ENCODE measurements at places on chromosomes 2 and 18.
A peak's percentile ranks its signal among the peaks of the same experiment; 100 is the strongest.

DNA sequence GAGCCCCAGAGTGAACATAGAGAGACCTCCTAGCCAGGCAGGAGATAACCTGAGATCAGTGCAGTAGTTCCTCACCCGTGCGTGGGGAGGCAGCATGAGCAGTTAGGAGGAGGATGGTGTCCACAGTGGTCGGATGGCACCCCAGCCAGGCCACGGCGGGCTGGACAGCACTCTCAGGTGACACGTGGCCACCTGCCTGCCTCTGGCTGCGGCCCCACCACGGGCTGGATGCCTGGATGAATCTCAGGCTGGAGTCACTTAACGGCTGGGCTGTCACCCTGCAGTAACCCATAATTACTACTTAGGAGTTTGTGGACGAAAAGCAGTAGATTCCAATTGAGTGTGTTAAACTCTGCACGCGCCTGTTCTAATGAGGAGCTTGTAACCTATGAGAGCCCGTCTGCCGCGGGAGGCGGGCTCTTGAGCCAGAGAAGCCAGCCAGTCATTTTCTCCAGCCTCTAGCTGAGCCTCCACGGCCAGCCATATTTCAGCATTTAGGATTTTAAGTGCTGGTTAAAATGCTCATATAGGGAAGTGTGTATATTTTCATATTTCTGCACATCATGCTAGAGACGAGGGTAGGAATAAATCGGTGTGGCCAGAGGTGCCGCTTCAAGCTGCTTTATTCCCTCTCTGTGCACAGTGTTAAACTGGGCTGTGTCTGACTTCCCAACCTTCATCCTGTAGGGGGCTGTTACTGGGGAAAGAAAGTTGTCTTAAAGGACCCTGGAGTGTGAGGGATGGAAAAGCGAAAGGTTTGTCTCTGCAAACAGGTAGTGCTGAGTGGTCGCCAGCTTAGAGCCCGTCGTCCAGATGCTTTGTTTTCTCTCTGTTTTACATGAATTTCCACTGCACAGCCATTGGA, 144.0 kb downstream of the GLI2 start:
- no peak for DNase-seq

DNA sequence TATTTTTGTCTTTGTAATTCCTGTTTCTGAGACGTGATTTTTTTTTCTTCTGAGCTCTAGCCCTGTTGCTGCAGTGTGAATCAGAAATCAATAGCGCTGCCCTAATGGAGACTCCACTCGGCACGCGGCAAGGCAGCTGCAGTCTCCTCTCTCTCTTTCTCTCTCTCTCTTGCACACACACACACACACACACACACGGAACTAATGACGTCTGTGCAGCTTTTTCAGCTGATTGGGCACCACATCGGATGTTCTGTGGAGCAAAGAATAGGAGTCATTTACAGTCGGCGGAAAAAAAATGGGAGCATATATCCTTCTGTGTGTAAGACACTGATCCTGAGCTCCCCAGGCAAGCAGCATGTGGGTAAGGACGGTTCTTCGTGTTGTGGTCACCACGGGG, 2.0 kb upstream of the MYT1L start:
- DNase-seq: no peak

GRCh38 chr2:137797641-137798040, 166.6 kb upstream of the HNMT start:
- no peak for DNase-seq

GRCh38 chr2:239054921-239055320, 207.0 kb downstream of the TWIST2 start:
- no peak for DNase-seq

DNA sequence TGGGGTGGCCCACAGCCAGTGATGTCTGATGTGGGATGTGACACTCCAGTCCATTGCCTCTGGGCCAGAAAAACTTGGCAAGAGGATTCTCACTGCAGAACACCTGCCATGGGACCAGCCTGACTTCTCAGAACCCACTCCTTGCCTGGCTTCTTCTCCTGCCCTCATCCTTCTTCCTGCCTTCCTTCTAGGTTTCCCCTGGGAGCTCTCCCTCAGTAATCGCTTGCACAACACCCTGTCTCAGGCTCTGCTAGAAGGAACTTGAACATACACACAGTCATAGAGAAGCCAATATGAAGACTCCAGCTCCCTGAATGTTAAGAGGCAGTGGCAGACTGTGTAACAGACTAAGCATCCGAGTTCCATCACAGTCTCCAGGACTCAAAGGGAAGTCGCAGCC, 4.3 kb upstream of the COL6A3 start:
- DNase-seq: peak; percentile 49

GRCh38 chr18:5380586-5380985, 85.1 kb upstream of the ZBTB14 start:
- no peak for DNase-seq

DNA sequence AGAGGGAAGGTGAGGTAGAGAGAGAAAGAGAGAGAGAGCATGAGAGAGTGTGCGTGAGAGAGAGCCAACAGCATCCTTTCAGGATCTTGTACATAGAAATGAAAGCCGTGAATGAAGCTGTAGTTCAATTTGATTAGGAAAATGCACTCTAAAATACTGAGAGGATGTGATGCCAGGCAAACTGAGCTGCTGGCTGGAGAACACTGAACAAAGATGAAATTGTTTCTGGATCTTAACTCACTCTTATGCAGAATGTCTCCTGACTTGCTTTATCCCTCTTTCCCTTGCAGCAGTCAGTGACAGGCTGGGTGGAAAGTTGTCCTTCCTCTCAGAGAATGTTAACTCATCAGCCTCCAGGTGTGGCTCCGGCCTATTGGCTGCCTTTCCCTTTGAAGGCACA, 10.7 kb downstream of the LYPD1 start:
- DNase-seq: no peak

DNA sequence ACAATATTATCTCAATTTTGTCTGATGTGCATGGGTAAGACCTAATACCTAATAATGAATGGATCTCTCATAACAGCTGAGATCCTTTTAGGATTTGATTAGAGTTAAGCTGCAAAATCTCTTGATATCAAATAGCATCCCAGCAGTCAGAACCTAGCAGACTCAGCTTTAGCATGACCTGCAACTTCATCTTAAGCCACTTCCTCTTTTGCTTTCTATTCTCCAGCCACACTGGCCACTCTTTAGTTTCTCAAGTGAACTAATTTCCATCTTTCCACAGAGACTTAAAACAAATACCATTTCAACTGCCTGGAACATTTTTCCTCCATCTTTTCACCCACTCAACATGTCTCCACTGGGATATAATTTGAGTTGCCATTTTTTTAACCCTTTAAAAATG, 1251.6 kb upstream of the ZEB2 start:
- no peak for DNase-seq

DNA sequence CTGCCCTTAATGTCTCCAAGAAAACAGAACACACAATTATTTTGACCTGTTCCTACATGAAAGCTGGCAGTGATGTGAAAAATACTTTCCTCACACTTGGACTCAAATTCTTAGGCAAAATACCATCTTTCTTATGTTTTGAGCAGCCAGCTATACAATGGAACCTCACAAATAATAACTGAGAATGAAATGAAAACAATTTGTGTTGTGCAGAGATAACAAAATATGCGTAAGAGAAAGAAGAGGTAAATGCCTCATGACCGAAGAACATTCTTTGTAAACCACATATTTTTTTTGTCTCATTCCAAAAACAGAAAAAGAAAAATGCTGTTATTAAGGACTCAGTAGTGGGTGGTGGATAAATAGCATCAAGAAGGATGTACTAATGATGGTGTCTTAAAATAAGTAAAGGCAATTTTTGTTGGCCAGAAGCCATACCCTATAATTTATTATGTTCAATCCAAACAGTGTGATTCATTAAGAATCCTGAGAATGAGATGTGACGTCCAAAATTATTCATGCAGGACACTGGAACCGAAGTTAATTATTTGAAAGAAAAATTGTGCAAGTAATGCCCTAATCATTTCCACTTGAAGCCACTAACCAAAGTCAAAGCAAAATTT, 193.0 kb upstream of the NETO1 start:
- no peak for DNase-seq

DNA sequence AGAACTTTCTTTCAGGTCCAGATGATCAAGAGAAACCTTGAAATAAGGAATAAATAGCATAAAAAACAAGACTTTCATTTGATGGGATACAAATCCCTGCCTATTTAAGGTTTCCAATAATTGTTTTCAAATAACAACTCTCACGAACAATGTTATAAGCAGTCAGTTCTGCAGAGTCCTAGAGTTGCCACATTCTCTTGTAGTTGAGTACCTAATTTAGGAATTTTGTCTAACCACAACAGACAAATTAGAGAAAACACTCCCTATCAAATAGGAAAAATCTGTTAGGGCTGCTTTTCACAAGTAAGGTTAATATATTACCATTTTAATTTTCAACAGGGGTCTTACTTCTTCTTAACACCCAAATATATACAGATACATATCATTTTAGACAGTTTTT, 130.1 kb upstream of the CDH20 start:
- peak; percentile 2 for DNase-seq

- DNase-seq: no peak
Measured at GRCh38 chr2:164562666-164563065, 58.6 kb downstream of the GRB14 start.

- no peak for DNase-seq
Measured at GRCh38 chr2:217609952-217610351, 392.8 kb downstream of the TNS1 start.

GRCh38 chr18:11251229-11251890, 102.0 kb upstream of the PIEZO2 start:
- no peak for DNase-seq

DNA sequence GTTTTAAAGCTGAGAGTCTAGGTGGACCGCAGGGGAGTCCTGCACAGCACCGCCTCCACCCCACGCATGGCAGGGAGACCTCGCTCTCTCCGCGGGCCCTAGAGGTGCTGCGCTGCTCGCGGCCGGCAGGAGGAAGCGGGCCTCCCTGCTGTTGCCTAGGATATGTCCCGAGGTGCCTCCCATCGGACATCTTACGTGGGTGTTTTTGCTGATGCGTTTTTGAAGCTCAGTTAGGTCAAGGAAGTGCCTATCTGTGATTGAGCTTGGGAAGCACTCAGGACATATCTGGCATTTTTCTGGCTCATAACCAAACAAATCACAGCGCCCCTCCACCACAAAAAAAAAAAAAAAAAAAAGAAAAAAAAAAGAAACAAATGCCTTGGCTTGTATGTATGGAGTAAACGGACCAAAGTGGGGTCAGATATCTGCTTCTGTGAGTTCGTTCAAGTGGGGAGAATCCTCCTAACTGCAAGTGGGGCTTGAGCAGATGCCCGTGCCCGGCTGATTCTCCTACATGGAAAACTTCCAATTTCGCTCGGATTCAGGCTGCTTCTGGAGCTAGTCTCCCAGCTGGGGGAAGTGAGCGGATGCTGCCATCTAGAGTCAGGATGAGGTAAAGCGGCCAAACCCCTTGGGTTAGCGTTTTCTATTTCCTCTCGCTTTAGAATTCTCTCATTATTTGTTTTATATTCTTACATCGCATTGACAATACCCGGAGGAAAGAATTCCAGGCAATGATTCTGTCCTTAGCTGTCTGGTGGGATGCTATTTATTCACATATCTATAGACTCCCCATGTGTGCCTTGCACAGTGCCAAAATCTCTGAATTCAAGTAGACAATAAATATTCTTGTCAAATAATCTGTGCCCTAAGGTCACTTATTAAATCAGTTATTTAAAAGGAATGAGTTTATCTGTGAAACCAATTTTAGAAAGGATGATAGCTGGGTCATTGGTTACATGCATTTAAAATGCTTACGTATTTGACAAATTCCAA, 95.3 kb downstream of the CD8B2 start:
- DNase-seq: peak; percentile 79

DNA sequence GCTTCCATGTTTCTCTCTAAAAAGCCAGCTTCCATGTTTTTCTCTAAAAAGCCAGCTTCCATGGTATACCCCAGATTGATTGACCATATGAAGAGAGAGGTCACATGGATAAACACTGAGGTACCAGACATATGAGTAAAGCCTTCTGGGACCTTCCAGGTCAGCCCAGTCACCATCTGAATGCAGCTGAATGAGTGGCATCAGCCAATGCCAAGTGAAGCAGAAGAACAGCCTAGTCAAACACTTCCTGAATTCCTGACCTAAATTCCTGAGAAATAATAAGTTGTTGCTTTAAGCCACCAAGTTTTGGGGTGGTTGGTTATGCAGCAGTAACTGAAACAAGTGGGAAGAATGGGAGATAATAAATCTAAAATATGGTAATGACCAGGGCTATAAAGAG, 5.7 kb upstream of the ALS2 start:
- DNase-seq: no peak

- no peak for DNase-seq
Measured at GRCh38 chr2:95306336-95306895, 9.3 kb downstream of the KCNIP3 start.

- no peak for DNase-seq
Measured at GRCh38 chr2:239589270-239589825, 188.5 kb upstream of the HDAC4 start.

DNA sequence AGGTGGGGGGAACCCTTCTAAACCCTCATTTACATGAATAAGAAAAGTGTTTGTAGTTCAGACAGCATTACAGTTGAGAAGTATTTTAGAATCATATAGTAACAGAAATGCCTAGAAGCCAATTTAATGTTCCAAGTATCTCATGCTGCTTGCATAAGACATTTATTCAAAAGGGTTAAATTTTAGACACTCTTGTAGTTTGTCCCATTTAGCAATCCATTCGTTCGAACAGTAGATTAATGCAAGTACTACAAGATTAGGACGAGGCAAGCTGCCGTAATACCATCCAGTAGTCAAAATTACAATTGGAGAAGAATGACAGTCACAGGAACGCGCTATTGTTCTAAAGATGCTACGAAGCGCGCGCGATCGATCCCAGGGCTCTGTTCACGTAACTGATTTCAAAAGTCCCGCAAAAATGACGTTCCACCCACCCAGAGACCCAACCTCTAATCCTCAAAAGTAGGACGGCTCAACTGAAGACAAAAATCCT, 1.2 kb downstream of the TMEM237 start:
- DNase-seq: no peak

DNA sequence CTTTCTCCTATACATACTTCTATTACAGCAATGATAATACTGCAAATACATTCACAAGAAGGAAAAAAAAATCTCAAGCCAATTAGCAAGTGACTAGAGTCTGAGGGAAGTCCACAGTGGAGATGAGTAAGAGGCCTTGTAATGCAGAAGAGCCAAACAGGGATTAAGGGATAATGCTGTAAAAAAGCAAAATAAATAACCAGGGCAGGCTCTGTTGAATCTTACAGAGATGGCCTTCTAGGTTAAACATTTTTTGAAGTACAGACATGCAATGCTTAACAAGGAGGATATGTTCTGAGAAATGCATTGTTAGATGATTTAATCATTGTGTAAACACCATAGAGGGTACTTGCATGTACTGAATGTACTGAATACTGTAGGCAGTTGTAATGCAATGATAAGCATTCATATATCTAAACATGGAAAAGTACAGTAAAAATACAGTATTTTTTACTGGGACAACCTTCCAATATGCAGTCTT, 122.1 kb upstream of the RMDN2 start:
- DNase-seq: peak; percentile 95

GRCh38 chr18:79139206-79139605, 70.0 kb downstream of the ATP9B start:
- no peak for DNase-seq

DNA sequence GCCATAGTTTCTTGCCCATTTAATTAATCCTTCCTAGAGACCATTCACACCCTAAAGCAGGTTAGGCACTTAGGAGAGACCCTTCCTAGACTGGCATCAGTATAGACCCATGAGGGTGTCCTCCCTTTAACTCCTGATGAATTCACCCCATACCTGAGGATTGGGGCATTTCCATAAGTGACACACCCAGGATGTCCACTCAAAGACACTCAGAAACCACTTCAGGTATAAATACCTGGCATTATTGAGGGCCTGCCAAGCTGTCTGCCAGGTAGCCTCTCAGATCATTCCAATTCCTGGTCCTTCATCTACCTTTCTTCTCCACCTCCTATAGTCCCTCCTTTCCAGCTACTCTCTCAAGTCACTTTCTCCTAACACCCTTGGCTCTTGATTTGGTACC, 57.5 kb upstream of the SLC14A2 start:
- no peak for DNase-seq

Data from mesenchymal stem cell (in vitro differentiated cells and primary cell).